ENCODE measurements at places on chromosomes 3 and 15. TPM values are rescaled to one million over a fixed set of nuclear protein-coding genes. Genes with fewer than 3 reads are reported as not detected.

GRCh38 chr15:101327147-101327740, 32.2 kb upstream of the SNRPA1 start:
- no peak for DNase-seq

DNA sequence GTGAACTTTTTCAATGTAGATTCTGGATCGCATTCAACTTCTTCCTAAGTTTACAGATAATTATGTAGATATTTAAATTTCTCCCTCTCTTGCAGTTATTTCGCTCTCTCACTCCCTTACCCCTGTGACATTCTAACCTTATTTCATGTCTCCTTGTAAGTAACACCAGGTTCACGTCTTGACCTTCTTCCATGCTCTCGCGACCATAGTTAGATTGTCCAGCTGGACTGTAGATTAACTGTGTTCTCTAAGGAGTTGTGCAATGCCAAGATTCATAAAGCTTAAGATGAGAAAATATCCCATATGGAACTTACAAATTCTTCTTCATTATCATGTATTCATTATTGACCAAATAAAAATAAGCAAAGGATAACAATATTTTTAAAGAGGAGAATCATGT, 430.5 kb downstream of the GABRG3 start:
- DNase-seq = peak; percentile 35

DNA sequence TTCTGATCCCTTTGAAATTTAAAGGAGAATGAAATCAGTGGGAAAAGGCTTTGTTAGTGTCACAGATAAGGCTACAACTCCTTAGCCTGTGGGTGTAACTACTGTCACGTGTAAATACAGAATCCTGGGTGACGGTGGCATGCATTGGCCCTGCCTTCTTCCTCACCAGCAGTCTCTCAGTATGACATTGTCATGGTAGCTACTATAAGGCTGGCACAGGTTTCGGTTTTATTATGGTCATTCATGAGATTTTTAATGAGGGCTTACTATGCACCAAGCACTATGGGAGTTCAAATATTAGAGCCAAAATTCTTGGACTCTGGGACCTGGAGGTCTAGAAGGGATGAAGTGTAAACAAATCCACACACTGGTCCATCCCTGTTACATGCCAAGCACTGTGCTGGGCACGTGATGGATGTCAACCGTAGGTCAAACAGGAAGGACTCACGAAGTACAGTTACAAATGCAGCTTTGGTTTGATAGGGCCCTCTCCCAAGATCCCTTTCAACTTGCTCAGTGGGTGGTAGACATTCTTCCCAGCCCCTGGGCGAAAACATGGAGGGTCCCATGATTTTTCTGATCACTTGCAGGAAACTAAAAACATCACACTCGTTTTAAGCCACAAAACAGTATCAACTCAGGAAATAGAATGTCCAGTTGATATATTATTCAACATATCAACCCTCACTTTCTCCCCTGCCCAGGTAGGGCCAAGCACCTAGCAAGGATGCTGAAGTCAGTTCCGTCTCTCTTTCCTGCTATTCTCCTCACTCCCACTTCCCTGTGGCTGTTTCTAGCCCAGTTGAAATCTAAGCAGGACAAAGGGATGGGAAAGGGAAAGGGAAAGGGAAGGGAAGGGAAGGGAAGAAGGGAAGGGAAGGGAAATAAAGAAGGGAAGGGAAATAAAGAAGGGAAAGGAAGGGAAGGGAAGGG, 25.3 kb downstream of the BFSP2 start:
- no peak for DNase-seq

GRCh38 chr3:62172199-62172598, 201.2 kb downstream of the FEZF2 start:
- no peak for DNase-seq

- no peak for DNase-seq
These were observed 1200.4 kb upstream of the EPHA6 start for GRCh38 chr3:95613993-95614392.

GRCh38 chr3:111859974-111860859, 1.2 kb downstream of the PHLDB2 start:
- DNase-seq = peak; percentile 93

DNA sequence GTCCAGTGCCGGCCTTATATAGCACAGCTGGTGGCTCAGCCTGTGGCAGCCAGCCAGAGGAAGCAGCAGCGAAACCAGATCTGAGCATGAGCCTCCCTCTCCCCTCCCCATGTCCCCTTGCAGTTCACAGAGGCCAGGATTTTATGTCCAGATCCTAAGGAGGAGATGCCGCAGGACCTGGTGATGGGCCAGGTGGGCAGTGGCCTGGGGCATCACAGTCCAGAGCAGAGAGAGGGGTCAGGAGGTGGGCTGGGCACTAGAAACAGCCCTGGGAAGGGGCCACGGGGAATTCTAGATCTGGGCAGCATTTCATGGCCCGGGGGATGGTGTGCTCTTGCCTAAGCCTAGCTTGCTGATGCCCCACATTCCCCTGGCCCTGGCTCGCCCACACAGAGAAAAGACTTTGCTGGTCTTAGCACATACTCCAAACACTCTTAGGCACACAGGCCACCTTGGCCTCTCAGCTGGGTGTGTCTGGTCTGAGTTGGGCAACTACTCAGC, 259 bp upstream of the CILP start:
- DNase-seq = peak; percentile 93

- DNase-seq = no peak
These were observed 139.0 kb upstream of the NECTIN3 start for GRCh38 chr3:110932567-110932966.

GRCh38 chr15:33209575-33210481, 15.3 kb upstream of the FMN1 start:
- no peak for DNase-seq

DNA sequence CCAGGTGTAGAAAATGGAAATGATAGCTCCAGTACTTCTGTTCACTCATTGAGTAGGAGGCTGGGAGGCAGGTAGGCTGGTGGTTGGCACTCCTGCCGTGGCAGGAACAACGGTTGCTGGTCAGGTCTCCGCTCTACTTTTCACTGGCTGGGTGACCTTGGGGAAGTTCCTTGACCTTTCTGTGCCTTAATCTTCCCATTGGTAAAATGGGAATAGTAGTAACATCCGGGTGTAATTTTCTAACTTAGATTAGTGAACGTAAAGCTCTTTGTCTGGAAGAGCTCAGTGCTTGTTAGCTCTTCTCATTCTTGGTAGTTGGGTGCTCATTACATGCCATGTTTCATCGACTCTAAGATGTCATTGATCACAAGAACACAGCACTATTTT, 45.8 kb upstream of the FLNB start:
- no peak for DNase-seq

DNA sequence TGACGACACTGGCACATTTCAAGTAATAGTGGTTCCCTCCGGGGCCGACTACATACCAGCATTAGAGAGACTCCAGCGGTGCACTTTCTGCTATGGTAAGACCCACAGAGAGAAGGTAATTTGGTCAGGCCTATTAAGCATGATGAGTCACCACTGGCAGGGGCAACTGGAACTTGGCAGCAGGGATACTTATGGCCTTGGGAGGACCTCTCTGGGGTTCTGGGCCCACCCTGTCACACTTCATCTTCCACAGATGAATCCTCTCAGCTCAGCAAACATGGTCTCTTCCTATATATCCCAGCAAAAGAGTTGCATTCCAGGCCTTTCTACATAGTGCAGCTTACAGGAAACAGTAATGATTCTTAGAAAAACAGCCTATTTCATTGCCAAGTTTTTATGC, 88.0 kb downstream of the PIK3R4 start:
- peak; percentile 83 for DNase-seq

GRCh38 chr3:194447657-194448056, 39.1 kb downstream of the ATP13A3 start:
- no peak for DNase-seq

- DNase-seq = no peak
These were observed 540.0 kb upstream of the ROBO1 start for GRCh38 chr3:80307844-80308243.

LRRIQ4 gene
- not detected for total RNA-seq

DNA sequence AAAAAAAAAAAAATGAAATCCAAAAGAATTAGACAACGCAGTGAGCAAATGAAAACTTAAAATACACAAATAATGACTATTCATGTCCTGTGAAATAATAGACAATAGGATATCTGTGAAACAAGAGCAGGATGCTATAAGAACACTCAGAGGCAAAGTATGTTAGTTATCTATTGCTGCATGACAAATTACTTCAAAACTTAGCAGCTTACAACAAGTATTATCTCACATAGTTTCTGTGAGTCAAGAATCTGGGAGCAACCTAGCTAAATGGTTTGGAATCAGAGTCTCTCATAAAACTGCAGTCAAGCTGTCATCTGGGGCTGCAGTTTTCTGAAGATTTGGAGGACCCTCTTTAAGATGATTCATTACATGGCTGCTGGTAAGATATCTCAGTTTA, 36.5 kb upstream of the ZMAT3 start:
- no peak for DNase-seq

Data from tongue (tissue), 3 donors.